T-helper 2 cell treated with Interferon-gamma antibody and Interleukin-4, amounts not matched to agents 5 μg/mL and 100 μg/mL, for 36 hours (primary cell): ENCODE measurements at places on chromosomes 11 and 22.

- H3K4me1 ChIP-seq, result peaks cover 5% of the 10 kb centered on the region
- H3K4me3 ChIP-seq, result no peak overlapping the region
- H3K36me3 ChIP-seq, result no peaks in the 10 kb centered on the region
- peaks cover 8% of the 10 kb centered on the region for H3K27me3 ChIP-seq
- no peak overlapping the region for H3K27ac ChIP-seq
- DNase-seq, result no peak
Measured at GRCh38 chr11:396511-396947, 2.5 kb downstream of the PKP3 start.

GRCh38 chr11:124670732-124671131 is 2.8 kb downstream of the SIAE start:
- H3K36me3 ChIP-seq, result no peaks in the 10 kb centered on the region
- no peaks in the 10 kb centered on the region for H3K27me3 ChIP-seq
- peak overlapping the region; percentile 16 for H3K4me3 ChIP-seq
- peak; percentile 13 for DNase-seq
- peaks cover 27% of the 10 kb centered on the region for H3K4me1 ChIP-seq

DNA sequence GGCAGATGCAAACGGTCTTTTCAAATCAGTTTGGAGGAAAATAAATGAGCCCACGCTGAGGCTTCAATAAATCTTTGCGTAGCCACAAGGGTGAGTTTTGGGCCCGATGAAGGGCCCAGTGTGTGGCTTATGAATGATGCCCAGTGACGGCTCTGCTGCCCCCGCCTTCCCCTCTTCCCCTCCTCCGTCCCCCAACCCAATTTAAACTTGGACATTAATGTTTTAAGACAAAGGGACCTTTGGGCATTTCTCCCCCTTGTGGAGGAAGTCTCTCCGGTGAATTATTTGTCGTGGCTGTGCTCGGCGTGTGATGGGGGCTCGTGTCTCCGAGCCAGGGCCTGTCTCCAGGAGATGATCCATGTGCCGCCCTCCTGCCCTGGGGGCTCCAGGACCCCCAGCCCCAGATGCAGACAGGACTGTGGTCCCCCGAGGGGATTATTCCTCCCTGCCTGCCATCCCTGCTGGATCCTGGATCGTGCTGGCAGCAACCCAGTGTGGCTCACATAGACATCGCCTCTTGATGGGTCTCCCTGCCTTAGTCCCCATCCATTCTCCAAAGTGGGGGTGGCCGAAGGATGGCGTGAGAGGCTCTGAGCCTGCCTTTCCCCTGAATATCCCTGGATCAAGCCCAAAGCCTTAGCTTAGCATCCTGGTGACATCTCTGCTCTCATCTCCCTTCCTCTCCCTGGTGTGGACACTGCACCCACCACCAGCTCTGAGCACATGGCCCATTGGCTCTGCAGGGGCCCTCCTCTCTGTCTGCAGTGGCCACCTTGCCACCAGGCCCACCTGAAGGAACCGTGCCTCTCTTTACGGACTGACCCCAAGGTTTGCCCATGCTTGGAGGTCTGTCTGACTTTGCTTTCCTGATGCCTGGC is 56.4 kb downstream of the SMIM38 start:
- no peak overlapping the region for H3K27ac ChIP-seq
- peaks cover 6% of the 10 kb centered on the region for H3K4me1 ChIP-seq
- no peaks in the 10 kb centered on the region for H3K36me3 ChIP-seq
- no peaks in the 10 kb centered on the region for H3K27me3 ChIP-seq
- no peak overlapping the region for H3K4me3 ChIP-seq

- H3K36me3 ChIP-seq, result no peaks in the 10 kb centered on the region
- no peak overlapping the region for H3K4me3 ChIP-seq
- H3K4me1 ChIP-seq, result no peaks in the 10 kb centered on the region
- H3K27me3 ChIP-seq, result no peaks in the 10 kb centered on the region
- H3K27ac ChIP-seq, result no peak overlapping the region
Measured at GRCh38 chr11:30919389-30920152, 333.4 kb upstream of the MPPED2 start.

DNA sequence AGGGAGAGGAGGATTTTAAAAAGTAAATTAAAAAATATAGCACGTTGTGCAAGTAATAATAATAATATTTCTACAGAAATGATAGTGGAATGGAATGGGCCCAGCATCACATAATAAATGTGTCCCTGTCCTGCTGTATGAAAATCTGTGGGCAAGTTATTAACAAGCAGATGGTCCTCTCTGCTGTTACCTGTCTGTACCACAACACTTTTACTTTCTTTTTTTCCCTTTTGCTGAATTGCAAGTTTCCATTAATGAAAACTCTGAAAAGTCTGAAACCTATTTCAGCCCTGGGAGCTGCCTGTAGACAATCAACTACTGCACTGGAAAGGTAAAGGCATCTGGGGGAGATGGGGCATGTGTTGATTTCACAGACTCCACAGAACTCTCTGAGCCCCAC is 937.1 kb downstream of the OPCML start:
- DNase-seq, result no peak
- no peaks in the 10 kb centered on the region for H3K27me3 ChIP-seq
- H3K27ac ChIP-seq, result no peak overlapping the region
- H3K4me3 ChIP-seq, result no peak overlapping the region

GRCh38 chr11:11580841-11581411 is 40.9 kb downstream of the GALNT18 start:
- peaks cover 4% of the 10 kb centered on the region for H3K4me1 ChIP-seq
- no peaks in the 10 kb centered on the region for H3K36me3 ChIP-seq
- no peaks in the 10 kb centered on the region for H3K27me3 ChIP-seq
- H3K4me3 ChIP-seq, result no peak overlapping the region
- no peak overlapping the region for H3K27ac ChIP-seq
- DNase-seq, result no peak

GRCh38 chr11:2527621-2528291 is 82.9 kb downstream of the KCNQ1 start:
- H3K27ac ChIP-seq, result no peak overlapping the region
- H3K4me3 ChIP-seq, result no peak overlapping the region
- peaks cover 5% of the 10 kb centered on the region for H3K4me1 ChIP-seq
- no peak for DNase-seq
- no peaks in the 10 kb centered on the region for H3K36me3 ChIP-seq
